Thyroid gland (tissue), 4 donors: ENCODE measurements at places on chromosomes 5 and 9.
A peak's percentile ranks its signal among the peaks of the same experiment; 100 is the strongest.

DNA sequence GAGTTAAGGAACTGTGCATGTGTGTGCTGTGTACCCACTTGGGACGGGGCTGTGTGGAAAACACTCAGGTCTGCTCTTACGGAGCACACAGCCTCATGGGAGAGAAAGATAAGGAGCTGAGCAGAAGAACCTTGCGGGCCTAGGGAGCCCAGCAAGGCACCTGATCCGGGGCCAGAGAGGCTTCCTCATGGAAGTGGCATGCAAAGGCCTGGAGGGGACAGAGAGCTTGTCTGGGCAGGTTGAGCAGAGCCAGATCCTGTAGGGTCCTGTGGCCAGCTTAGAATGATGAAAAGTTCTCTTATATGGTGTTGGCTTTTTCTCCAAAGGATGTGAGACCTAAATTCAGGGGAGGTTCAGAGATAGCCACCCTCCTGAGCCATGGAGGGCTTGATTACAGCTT is 45.2 kb downstream of the NEK6 start:
- H3K27ac ChIP-seq, result no peak overlapping the region
- no peaks in the 10 kb centered on the region for H3K36me3 ChIP-seq
- no peak for DNase-seq

DNA sequence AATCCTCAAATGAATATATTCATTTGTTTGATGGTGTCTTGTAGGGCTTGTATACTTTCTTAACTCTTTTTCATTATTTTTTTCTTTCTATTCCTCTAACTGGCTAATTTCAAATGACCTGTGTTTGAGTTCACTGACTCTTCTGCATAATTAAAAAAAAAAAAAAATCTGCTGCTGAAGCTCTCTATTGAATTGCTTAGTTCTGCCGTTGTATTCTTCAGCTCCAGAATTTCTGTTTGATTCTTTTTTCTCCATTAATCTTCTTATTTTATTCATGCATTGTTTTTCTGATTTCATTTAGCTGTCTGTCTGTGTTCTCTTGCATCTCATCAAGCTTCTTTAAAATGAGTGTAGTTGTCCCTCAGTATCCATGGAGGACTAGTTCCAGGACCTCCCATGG is 244.6 kb downstream of the ROR2 start:
- H3K4me1 ChIP-seq, result no peaks in the 10 kb centered on the region
- DNase-seq, result no peak
- no peaks in the 10 kb centered on the region for H3K36me3 ChIP-seq
- no peak overlapping the region for H3K27ac ChIP-seq

GRCh38 chr5:144304688-144305087 is 134.0 kb downstream of the KCTD16 start:
- H3K27me3 ChIP-seq, result no peaks in the 10 kb centered on the region
- H3K36me3 ChIP-seq, result no peaks in the 10 kb centered on the region
- no peaks in the 10 kb centered on the region for H3K4me1 ChIP-seq
- DNase-seq, result no peak

- no peak overlapping the region for H3K4me3 ChIP-seq
- H3K27ac ChIP-seq, result no peak overlapping the region
- DNase-seq, result no peak
Observed at GRCh38 chr9:9498846-9499245, 1114.0 kb downstream of the PTPRD start.

DNA sequence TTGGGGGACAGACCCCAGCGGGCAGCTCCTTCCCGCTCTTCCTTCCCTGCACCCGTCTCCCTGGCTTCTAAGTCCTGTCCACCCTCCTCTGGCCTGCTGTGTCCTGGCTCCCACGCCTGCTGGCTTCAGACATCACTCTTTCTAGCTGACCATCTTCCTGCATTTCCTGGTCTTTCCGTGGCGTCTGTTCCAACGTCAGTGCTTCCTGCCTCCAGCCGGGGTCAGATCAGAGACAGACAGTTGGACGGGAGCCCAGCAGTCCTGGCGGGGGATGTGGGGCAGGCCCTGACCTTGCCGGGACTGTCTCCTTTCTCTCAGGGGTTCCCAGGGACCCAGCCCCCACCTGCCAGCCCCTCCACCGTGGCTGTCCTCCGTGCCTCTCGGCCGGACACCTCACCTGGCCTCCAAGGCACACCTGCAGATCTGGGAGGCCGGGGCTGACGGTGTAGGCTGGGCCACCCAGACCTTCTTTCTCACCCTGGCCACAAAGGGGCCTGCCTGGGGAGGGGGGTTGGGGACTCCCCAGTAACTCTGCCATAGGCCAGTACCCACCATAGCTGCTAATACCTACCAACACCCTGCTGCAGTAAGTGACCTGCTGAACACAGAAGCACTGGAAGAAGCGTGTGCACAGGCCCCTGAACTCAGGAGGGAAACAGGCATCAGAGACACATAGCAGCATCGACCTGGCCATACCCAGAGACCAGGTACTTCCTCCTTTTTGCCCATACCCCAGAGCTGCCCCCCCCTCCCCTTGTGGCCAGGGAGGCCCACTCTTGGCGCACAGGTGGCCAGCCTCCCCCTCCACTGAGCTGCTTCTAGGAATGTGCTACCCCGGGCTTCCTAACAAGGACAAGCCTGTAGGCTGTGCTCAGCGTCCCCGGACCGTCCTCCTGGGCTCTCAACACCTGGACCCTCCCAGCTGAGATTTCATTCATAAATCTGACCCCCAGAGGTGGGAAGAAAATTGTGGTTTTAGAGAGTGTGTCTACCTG is 5.1 kb downstream of the NRARP start:
- no peak for DNase-seq
- H3K4me1 ChIP-seq, result peaks cover 15% of the 10 kb centered on the region
- no peak overlapping the region for H3K4me3 ChIP-seq
- no peaks in the 10 kb centered on the region for H3K36me3 ChIP-seq
- H3K27me3 ChIP-seq, result no peaks in the 10 kb centered on the region

DNA sequence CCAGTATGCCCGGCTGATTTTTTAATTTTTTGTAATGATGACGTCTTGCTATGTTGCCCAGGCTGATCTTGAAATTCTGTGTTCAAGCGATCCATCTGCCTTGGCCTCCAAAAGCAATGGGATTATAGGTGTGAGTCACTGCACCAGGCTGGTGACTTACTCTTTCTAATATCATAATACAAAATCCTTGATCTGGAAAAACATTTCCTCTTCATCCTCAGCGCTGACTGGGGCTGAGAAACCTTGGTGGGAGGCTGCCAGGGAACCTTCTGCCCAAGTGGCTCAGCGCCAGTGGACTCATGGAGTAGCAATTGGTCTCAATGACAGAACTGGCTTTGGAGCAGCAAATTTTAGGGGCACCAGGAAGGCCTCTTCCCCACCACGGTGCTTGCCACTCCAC is 17.5 kb upstream of the SEMA4D start:
- no peak for DNase-seq
- H3K27ac ChIP-seq, result no peak overlapping the region
- no peaks in the 10 kb centered on the region for H3K27me3 ChIP-seq
- no peak overlapping the region for H3K4me3 ChIP-seq

DNA sequence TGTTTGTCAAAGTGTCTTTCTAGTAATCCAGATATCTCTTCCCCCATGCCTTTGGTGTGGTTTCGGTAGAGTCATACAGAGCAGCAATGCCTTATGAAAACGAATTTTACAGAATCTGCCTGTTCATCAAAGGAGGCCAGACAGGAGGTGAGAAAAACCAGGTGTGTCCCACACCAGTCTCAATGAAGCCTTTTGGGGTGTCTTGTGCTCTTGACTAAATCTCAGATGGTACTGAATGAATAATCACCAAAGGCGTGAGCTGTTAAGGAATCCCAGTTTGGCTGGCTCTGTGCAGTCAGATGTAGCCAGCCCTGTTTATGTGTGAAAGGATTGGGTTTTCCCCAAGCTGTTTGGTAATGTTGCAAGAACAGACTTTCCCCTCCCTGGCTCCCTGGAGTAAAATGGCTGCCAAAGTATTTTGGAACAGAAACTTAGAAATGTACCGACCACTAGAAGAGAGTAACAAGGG is 70.8 kb upstream of the CDKN2B start:
- H3K27me3 ChIP-seq, result no peaks in the 10 kb centered on the region
- no peak for DNase-seq
- H3K36me3 ChIP-seq, result no peaks in the 10 kb centered on the region
- H3K4me3 ChIP-seq, result no peak overlapping the region

- no peak for DNase-seq
- no peak overlapping the region for H3K27ac ChIP-seq
- no peaks in the 10 kb centered on the region for H3K27me3 ChIP-seq
- H3K36me3 ChIP-seq, result no peaks in the 10 kb centered on the region
- H3K4me1 ChIP-seq, result no peaks in the 10 kb centered on the region
- H3K4me3 ChIP-seq, result no peak overlapping the region
Observed at GRCh38 chr9:77435688-77436087, 212.4 kb downstream of the GNA14 start.

GRCh38 chr5:131064669-131065371 is 100.2 kb downstream of the HINT1 start:
- H3K27ac ChIP-seq, result no peak overlapping the region
- no peak for DNase-seq
- H3K4me3 ChIP-seq, result no peak overlapping the region
- H3K27me3 ChIP-seq, result no peaks in the 10 kb centered on the region
- no peaks in the 10 kb centered on the region for H3K36me3 ChIP-seq

GRCh38 chr5:9851458-9851857 is 221.3 kb upstream of the TAS2R1 start:
- no peak overlapping the region for H3K27ac ChIP-seq
- peak; percentile 31 for DNase-seq
- H3K4me1 ChIP-seq, result peaks cover 9% of the 10 kb centered on the region
- H3K27me3 ChIP-seq, result no peaks in the 10 kb centered on the region
- H3K4me3 ChIP-seq, result no peak overlapping the region

DNA sequence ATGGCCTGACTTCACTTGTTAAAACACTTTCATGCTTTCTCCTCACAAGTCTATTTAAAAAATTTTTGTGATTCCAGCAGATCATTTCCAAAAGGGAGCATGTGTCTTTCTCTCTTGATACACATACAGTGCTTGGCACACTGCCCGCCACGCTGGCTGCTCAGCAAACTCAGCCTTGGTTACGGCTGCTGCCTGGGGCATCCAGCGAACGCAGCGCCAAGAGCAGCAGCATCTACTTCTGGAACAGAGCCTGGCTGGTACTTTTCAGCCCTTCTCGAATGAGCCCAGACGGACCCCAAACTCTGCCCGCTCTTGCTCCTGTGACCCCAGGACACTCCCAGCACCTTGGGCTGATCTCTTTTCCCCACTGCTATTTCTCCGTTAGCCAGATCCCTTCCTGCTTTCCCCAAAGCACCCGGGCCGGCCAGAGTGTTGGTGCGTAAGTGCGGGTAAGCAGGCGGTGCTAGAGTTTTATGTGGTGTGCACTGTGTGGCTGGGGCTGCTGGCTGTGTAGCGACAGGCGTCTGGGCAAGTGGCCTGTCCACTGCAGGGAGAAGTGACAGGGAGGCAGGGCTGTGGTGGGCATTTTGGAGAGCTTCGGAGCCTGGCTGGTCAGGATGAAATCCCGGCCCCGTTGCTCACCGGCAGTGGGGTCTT is 73.2 kb downstream of the SH3PXD2B start:
- peaks cover 9% of the 10 kb centered on the region for H3K4me1 ChIP-seq
- H3K27ac ChIP-seq, result peak overlapping the region; percentile 36
- DNase-seq, result peak; percentile 93
- no peaks in the 10 kb centered on the region for H3K36me3 ChIP-seq
